HL-60 (cell line): ENCODE measurements at places on chromosomes 4 and X.

GRCh38 chrX:100350704-100351489 is 59.2 kb downstream of the PCDH19 start:
- no peak for DNase-seq

GRCh38 chr4:113328514-113328913 is 279.1 kb downstream of the ANK2 start:
- no peak for DNase-seq

- no peak for DNase-seq
Observed at GRCh38 chr4:74516303-74516702, 71.4 kb downstream of the AREG start.

GRCh38 chrX:70268034-70268433 is at the start of gene ARR3:
ARR3 (plus strand) TSS chrX:70268334; CDS start chrX:70269386, 1,052 bp downstream.
- no peak for DNase-seq

DNA sequence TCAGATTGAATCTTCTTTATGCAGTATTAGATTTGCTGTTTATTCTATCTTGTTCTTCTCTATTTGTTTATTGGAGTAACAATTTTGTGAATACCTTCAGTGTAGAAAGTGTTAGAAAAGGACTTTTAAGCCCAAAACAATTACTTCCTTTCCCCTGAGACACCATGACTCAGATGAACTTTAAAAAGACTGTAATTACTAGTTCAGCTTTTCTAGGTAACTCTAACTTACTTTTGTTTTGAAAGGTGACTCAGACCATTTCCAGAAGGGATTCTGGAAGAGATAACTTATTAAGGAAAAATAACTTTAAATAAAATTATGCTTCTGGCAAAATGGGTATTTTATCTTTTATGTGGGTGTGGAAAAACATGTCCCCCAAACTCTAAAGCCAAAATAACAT is 561.5 kb upstream of the PCDH10 start:
- DNase-seq = no peak

DNA sequence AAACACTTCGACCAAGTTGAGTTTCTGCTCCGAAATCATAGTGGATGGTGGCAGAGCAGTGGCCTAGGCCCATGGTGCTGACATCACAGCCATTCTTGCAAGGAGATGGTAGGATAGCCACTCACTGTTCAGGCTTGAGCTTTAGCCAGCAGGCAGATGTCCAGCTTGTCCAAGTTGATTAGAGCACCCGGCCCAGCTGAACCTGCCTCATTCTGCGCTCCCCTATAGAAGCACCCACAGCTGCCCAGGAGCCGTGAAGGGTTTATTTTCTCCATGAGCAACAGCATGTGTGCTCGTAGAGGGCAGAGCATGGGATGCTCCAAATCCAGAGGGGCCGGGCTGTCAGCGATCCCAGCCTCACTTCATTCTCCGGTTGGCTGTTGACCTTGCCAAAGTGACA is 16.2 kb downstream of the PIGG start:
- no peak for DNase-seq

DNA sequence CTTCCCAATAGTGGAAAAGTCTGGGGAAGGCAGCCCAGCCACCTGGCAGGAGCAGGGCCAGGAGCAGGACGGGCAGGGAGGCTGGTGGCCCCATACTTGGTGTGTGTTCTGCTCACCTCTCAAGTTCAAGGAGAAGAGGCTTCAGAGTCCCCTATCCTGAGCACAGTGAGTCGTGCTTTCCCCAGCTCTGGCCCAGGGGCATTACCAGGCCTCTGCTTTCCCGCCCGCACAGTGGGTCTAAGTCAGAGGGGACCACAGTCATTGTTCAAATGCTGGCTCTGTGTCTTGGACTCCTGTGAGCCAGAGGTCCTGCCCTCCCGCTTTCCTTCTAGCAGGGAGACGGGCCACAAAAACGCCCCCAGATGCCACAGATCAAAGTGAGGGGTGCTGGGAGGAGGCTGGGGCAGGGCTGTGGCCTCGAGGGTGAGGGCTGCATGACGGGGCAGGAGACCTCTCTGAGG is 27.6 kb downstream of the HTRA3 start:
- DNase-seq = no peak

GRCh38 chrX:150157291-150157690 is 205.8 kb upstream of the MAMLD1 start:
- DNase-seq = no peak

DNA sequence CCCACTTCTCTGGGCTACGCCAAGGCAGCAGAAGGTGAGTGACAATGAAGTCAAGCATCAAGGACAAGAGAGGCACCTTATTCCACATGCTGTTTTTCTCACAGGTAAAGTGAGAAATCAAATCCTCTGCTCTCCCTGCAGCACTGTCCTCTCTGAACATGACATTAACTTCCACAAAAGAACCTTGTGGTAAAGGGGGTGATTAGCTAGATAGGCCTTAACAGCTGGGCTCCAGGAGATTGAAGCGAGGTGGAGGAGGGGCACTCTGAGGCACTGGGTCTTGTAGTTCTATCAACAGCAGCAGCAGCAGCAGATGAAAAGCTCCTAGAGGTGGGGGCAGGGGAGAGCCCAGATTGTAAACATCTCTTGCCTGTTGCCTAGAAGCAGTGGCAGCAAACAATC is 96.8 kb upstream of the CXXC4 start:
- DNase-seq = no peak

- no peak for DNase-seq
Observed at GRCh38 chr4:142278171-142278570, 567.9 kb downstream of the INPP4B start.

DNA sequence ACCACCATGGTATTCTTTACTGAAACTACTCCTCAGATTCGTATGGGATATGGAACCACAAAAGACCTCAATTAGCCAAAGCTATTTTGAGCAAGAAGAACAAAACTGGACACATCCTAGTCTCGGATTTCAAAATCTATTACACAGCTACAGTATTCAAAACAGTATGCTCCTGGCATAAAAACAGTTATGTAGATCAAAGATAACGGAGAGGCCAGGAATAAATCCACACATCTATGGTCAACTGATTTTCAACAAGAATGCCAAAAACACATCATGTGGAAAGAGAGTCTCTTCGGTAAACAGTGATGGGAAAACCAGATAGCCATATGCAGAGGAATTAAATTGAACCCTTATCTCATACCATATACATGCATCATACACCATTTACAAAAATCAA is 155.3 kb downstream of the SPCS3 start:
- no peak for DNase-seq

DNA sequence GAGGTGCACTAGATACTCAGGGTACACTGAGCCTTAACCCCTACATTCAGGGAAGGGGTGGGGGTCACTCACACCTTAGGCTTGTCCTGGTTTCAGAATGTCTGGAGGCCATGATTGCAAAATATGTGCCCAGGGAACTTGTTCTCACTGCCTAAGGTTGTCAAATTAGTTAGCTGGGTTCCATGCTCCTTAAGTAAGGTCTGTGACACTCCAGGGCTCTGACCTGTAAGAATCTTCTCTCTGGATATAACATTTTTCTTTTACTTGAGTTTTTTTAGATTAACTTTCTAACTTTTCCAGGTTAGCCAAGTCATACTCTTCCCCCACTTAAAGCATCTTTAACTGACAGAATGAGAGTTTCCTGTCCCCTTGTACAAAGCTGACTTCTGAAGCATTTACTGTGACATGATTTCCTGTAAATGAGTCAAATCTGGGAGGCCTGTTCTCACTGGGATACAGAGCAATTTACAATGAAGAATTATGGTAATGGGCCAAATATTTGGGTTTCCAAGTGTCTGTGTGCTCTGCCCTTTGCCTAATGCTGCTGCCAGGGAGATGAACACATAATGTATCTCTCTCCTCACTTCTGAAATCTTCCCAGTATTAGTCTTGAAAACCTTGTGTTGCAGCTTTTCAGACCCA is 101.7 kb downstream of the GATB start:
- DNase-seq = no peak

DNA sequence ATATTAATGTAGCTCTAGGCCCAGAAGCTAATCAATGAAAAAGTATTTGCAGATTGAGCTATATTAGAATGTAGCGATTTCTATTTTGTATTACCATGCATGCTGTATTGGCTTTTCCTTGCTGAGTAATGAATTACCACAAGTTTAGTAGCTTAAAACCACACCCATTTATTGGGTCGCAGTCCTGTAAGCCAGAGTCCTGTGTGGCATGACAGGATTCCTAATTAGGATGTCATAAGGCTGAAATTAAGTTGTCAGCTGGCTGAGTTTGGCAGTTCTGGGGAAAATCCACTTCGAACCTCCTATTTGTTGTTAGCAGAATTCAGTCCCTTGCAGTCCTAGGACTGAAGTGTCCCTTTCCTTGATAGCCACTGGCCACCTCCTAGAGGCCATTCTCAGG is 50.3 kb upstream of the HHIP start:
- no peak for DNase-seq

GRCh38 chrX:43702660-43703059 is 46.6 kb downstream of the MAOA start:
- DNase-seq = no peak

DNA sequence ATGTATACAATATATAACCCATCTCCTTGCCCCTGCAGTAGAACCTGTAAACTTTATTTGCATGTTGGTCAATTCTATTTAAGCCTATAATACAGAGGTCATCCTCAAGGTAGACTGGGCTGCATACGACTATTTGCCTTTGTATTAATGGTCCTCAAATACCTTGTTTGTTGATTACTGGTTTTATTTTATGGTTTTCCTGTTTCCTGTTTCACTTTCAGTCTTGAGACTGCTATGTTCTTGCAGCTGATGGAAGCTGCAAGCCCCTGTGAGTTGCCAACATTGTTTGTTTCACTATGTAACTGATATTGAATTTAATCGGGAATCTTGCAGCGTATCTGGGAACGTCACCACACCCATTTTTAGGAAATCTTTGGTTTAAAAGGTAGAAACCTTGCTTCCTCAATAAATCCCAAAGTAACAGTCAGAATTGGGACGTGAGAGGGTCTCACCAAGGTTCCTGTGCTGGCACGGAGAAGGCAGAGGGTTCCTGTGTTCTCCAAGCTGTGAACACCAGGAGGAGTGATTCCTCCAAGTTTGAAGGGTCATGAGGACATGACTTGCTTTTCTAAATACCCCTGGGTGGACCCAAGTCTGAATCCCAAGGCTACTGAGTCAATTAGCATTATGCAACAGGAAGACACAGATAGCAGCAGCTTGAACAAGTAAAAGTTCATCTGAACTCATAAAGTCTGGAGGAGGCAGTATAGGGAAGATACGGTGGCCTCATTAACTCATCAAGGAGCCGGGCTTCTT is 110.6 kb upstream of the PNPLA4 start:
- DNase-seq = no peak

DNA sequence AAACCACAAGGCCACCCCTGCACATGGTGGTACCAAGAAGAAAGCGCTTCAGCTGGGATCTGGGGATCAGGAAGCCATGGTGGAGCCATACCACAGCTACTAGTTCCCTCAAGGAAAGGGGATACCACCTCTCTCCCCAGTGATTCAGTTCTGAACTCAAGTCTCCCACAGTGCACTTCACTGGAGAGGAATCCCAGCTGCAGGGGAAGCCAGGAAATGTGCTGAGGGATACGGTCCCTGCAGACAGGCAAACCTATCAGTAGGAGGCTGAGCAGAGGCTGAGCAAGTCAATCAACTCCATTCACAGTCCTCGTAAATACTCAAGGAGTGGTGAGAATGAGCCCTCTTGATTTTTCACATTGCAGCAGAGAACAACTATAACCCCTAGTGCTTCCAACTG is 11.0 kb downstream of the TMEM192 start:
- no peak for DNase-seq

DNA sequence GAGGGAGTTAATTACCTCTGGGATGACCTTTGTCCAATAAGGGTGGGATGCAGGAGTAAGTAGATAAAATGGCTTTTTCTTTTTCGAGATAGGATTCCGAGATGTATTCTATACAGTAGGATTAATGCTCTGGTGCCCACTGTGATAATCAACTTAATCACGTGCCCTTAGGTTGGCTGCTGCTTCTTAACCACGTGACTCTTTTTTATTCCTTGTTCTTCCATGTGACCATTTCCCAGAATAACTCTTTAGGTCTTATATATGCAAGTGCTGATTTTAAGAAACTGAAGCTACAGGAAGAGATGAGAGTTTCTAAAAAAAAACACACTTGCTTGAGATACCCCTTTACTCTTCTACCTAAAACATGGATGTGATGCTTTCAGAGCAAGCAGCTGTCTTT is 1628.9 kb downstream of the PCDH7 start:
- no peak for DNase-seq

DNA sequence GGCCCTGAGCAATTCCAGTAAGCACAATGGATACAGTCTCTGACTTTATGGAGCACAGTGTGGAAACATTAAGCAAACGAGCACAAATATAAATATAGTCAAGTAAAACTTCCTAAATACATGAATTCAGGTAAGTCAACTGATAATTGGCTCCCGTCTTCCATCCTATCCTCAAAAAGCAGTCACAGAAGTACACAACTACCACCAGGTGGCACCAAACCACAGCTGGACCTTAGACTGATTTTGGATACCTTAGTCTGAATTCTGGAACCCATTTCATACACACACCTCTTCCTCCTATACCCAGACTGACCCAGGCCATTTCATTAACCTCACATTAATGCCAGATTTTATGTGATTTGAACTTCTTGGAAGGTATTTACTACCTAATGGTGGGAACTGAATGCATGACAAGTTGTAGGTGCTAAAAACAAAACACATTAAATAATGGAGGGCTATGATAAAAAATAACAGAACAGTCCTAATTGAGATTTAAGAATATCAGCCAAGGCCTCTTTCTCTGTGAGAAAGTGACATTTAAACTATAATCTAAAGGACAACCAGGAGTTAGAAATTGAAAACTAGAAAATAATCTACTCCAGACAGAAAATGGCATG is 77.5 kb downstream of the ELF2 start:
- peak; percentile 76 for DNase-seq

- no peak for DNase-seq
Observed at GRCh38 chrX:109190542-109190941, 291.3 kb downstream of the GUCY2F start.

DNA sequence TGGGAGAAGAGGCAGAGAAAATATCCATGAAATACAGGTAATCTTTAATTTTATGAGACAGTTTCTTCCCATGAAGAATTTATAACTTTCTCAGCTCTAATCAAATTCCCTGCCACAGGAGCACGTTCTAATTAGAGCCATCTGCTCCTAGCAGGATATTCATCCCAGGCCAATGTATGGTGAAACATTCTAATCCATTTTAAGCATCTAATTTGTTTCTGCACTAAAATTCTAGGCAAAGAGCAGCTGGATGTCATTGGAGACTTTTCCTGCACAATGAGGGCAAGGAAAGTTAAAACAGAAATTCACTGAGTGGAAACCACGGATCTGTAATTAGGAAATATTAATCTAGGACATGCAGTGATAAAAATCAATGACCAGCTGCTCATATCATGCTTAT is 107.7 kb upstream of the ZFP42 start:
- DNase-seq = no peak
